Spleen (tissue), 13 donors: ENCODE measurements at places on chromosomes 2 and 18. TPM values are rescaled to one million over a fixed set of nuclear protein-coding genes. Genes with fewer than 3 reads are reported as not detected.

DNA sequence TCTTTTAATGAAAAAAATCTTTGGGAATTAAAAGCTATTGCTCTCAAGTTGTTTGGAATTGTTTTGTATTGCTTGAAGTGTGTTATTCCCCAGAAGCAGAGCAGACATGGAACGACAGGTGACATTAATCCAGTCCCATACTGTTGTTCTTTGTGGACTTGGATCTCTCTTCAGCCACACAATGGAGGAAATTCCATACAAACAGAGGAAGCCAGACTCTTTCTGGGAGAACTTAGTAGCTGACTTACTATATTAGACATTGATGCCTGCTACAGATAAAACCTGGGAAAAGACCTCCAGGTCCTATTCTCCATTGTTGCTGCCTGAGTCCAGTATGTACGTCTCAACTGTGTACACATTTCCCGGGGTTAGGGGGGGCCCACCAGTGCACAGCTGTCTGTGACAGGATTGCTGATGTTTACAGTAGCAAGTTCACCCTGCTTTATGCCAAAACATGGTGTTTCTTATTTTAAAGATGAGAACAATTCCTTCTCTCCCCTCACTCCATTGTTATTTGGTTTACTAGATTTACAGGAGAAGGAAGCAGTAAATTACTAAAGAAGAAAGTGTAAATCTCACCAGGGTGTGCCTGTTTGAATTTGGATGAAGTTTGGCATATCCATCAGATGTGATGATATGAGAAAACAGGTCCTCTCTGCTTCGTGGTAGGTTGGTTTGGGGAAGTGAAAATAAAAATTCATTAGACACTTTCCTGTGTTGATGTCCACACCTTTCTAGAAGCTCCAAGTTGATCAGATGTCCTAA, 142.4 kb upstream of the RBBP8 start:
- no peaks in the 10 kb centered on the region for H3K36me3 ChIP-seq
- H3K4me1 ChIP-seq = no peaks in the 10 kb centered on the region
- no peak overlapping the region for H3K4me3 ChIP-seq
- H3K27ac ChIP-seq = no peak overlapping the region
- no peak for DNase-seq

TBR1 gene
- total RNA-seq = not detected

DNA sequence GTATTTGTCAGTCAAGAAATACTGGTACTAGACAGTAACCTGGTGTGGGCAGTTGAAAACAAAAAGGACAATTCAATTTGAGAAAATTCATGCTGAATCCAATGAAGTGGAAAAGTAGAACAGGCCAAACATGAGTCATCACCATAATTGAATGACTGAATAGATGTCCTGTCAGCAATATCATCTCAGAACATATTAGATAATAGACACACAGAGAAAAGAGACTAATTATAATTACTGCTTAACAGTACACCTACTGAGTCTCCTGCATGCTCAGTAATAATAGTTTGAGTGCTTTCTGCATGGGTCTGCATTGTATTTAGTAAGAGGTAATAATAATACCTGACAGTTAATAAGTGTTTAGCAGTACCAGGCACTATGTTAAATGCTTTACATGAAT, 138.6 kb upstream of the ZC3H15 start:
- no peak overlapping the region for H3K27ac ChIP-seq
- no peaks in the 10 kb centered on the region for H3K4me1 ChIP-seq
- no peak for DNase-seq
- H3K36me3 ChIP-seq = no peaks in the 10 kb centered on the region
- no peaks in the 10 kb centered on the region for H3K27me3 ChIP-seq
- H3K4me3 ChIP-seq = no peak overlapping the region

CFAP65 gene
- total RNA-seq = 0.28 TPM

GRCh38 chr2:150482111-150482510, 5.4 kb downstream of the RND3 start:
- H3K4me3 ChIP-seq = no peak overlapping the region
- DNase-seq = no peak
- no peaks in the 10 kb centered on the region for H3K4me1 ChIP-seq
- H3K27me3 ChIP-seq = peaks cover 13% of the 10 kb centered on the region
- H3K27ac ChIP-seq = no peak overlapping the region

DNA sequence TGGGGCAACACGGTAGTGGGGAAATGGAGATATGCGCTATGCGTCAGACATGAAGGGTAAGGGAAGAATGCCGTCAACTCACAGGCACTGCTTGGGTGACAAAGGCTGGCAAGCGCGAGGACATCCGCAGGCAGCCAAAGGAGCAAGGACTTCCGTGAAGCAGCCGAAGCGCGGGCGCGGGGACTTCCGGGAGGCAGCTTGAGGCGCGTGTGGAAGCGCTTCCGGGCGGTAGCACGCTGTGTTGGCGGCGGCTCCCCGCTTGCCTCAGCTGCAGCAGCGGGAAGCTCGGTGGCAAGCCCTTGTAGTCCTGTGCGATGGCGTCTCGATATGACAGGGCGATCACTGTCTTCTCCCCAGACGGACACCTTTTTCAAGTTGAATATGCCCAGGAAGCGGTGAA, at the start of gene PSMA8:
Gene PSMA8 (plus strand): TSS at position 218 of the 400 bp plus-strand sequence. CDS start 97 bp downstream, at position 315.
- no peaks in the 10 kb centered on the region for H3K36me3 ChIP-seq
- H3K27me3 ChIP-seq = no peaks in the 10 kb centered on the region
- no peaks in the 10 kb centered on the region for H3K4me1 ChIP-seq
- peak; percentile 86 for DNase-seq

DNA sequence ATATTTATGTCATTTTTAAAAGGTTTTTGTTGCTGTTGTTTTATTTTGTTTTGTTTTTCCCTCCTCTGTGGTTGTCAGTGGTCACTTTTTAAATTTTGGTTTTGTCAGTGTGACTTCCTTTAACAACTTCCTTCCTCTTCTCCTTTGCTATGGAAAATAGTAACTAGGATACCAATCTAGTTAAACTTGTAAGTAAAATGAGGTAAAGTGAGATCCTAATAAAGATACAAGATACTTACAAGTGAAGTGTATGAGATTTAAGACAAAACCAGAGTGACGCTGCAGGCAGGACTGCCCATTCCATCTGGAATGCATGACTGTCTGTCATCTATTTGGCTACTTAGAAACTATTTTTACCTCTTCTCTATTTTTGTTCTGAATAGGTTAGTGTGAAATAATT, 30.6 kb upstream of the CREB1 start:
- no peak for DNase-seq
- H3K4me1 ChIP-seq = peaks cover 31% of the 10 kb centered on the region
- H3K27ac ChIP-seq = no peak overlapping the region
- H3K36me3 ChIP-seq = no peaks in the 10 kb centered on the region
- peak overlapping the region; percentile 20 for H3K4me3 ChIP-seq
- H3K27me3 ChIP-seq = no peaks in the 10 kb centered on the region

TSPYL6 gene
- total RNA-seq = not detected

RAX gene
- not detected for total RNA-seq

CXCR1 gene
- total RNA-seq = 52.8 TPM

DNA sequence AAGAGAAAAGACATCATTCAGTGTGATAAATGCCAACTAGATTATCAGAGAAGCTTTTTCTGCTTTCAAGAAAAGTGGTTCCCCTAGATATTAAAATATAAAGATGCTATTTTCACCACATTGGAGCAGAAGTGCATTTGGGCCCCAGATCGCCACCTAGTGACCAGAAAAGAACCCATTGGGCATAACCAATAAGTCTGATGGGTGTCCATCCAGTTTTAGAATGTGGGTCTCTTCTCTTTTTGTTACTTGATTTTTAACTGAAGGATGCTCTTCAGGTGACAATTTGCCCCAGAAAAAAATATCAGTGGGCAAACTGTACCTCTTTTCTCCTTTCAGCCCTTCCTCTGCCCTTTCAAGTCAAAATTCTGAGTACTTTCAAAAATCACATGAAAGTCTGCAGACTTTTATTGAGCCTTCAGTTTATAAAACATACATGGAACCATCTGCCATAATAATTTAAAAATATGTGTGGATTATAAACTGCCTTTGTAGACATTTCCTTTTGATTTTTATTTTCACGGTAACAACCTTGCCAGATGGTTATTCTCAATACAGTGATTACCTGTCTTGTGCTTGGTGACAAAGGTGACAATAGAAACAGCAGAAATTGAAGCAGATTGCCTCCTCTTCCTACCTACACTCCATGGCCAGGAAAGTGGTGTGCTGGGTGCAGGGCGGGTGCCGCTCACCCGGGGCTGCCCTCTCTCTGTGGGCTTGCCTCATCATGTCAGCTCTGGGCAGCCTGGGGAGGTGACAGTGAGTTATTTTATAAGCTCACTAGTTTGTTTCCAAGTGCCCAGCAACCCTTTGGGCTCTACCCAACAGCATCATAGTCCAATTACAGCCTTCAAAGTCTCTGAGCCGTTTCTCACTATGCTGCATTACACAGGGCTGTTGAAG, 124.5 kb downstream of the DCDC2C start:
- H3K4me3 ChIP-seq = no peak overlapping the region
- H3K27ac ChIP-seq = no peak overlapping the region
- no peaks in the 10 kb centered on the region for H3K4me1 ChIP-seq
- DNase-seq = no peak
